ENCODE measurements at places on chromosomes 13 and 19.

GRCh38 chr13:41701676-41702075, 244.3 kb downstream of the RGCC start:
- no peak for DNase-seq

DNA sequence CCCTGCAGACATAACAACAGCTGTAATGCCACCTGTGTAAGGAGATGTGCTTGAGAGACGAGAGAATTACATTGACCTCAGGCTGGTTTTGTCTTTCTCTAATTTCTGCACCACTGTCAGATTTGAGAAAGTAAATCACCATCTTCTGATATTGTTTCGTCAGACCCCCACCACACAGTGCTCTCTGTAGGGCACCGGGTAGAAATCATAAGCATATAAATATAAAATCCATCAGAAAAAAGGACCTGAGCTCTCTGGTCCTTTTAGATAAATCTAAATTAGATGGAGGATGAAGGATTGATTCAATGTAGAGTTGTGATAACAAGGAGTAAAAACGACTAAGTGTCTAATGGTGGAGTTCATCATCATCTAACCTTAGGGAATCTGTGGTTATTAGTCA, 1981.0 kb upstream of the PRR20A start:
- no peak for DNase-seq

GRCh38 chr13:113090806-113091205, 14.8 kb upstream of the F7 start:
- no peak for DNase-seq

DNA sequence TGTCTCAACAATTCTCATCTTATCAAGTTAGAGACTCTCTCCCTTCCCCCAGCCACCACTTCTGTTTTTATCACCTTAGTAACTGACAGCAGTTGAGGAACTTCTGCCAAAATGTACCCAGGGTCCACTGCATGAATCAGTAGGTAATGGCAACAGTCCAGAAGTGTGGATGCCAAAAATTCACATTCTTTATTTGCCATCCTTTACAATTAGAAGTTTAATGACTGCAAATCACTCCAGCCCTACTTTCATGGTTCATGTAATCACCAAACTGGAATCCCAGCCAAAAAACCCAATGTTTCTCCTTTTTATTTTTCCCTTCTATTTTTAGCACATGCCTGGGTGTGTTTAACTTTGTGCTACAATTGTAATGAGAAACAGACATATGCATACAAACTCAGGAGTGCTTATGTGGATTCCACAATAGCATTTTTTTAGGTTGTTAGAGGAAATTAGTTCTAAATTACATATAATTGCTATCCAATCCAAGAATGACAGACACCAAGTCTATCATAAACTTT, 243.5 kb downstream of the RGCC start:
- DNase-seq = no peak

DNA sequence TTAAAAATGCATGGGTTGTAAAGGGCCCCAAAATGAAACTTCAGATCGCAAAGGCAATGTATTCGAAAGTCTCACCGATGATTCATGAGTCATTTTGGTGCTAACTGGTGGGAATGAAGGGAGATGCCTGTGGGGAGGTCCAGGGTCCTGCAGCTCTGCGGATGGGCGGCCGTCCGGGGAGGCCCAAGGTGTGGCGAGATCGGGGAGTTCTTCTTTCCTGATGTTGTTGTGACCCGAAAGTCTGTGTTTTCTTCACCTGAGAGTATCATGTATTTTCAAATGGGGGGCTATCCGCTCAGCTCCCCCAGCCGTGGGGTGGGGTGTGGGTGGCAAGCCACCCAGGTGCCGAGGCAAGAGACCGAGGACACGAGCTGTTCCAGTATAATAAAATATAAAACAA, 36.5 kb downstream of the TFDP1 start:
- no peak for DNase-seq

DNA sequence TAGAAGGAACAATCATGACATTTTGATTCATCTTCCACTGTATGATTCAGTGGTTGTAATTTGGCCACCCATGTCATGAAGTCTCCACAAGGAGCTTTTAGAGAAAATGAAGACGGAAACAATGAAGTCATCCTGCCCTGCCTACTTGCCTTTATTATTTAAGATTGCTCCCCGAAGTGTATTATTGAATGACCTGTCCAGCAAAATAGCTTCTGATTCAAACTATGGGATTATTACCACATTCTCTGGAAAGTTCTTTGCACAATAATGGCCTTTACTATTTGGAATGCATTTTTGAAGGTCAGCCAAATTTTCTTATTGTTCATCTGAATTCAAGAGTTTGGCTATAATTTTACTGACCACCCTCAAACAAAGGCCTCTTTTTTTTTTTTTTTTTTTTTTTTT, 77.8 kb upstream of the RFC3 start:
- no peak for DNase-seq

DNA sequence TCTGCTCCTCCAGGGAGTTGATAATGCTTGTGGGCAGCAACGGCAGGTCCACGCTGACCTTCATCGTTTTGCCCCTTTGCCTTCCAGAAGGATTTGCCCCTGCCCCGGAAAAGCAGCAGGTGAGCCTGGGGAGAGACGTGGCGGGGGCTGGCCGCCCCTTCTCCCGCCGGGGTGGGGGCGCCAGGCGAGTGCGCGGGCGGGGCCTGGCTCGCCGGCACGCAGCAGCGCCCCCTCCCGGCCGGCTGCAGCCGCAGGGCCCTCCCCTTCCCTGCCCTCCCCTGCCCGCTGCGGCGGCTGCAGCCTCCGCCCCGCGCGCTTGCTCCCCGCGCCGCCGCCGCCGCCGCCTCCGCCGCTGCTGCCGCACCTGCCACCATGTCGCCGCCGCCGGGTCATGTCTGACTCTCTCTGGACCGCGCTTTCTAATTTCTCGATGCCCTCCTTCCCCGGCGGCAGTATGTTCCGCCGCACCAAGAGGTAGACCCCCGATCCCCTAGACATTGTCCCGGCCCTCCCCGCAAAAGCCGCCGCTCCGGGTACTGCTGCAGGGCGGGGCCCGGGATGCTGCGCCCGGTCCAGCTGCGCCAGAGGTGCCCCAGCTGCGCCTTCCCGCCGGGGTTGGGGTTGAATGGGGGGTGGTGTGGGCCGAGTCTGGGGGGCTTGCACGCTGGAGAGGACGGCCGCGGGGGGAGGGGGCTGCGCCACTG, at the start of gene MAST1:
TSS of gene MAST1 (plus strand) at position 334 of the 704 bp plus-strand sequence. CDS start at position 392, 58 bp downstream.
- no peak for DNase-seq

GRCh38 chr13:75312884-75313520, 169.0 kb downstream of the TBC1D4 start:
- DNase-seq = no peak

GRCh38 chr19:54549224-54549623, 24.4 kb upstream of the LILRA2 start:
- DNase-seq = no peak

DNA sequence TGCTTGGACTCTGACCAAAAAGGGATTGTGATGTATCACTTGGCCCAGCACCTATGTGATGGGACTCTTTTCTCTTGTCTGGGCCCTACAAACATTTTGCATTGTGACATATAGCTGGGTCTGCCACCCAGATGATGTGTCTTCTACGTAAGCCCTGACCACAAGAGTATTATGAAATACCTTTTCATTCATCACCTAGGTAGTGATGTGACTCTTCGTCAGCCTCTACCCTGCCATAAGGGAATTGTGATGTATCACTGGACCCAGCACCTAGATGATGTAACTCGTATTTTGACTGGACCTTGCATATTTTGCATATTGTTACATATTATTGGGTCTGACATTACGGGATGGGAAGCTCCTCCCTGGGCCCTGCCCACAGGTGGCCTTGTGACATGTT, 29.7 kb upstream of the ZNF681 start:
- no peak for DNase-seq

- no peak for DNase-seq
Measured at GRCh38 chr13:34247596-34247995, 429.6 kb downstream of the RFC3 start.

DNA sequence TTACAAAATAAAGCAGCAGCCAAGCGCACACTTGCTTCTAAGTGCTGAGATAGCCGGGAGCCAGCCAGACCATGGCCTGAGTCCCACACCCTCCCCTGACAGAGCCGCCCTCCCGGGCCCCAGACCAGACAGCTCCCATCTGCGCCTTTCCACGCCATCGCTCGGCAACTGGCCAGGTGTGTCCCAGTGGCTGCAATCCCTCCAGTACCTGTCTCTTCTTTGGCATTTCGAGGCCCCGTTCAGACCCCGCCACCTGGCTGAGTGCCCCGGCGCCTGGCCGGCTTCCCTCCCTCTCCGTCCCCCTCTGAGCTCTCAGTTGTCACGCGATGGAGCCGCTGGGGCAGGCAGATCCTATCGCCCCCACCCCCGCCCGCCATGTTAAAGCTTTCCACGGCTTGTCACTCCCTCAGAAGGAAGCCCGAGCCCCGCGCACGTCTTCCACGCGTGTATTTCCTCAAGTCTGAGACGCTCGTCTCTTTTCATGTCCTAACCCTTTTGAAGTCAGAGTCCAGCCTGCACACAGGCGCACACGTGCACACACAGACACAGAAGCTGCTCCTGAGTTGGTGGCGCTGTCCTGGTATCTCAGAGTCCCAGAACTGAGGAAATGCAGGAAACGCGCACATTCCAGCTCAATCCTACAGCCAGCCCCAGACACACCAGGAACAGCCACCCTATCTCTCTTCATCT, 7.9 kb downstream of the MLLT1 start:
- no peak for DNase-seq

DNA sequence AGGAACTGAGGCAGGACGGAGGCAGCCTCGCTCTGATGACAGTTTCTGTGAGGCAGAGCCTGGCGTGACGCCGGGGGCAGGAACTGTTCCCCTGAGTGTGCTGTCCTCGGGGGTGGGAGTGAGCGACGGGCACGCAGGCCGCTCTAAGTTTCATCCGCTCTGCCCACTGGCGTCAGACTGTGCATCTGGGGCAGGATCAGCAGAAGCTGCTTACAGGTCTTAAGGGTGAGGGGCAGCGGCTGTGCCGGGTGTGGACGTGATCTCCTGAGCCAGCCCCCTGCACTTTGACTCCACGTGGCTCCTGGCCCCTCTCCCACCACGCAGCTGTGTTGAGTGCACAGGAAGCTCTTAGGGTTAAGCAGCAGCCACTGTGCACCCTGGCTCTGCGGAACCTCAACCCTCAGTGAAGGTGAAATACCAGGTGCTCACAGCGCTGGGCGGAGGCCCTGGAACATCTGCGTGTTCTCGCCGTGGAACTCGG, 1.5 kb downstream of the GRK1 start:
- DNase-seq = no peak

DNA sequence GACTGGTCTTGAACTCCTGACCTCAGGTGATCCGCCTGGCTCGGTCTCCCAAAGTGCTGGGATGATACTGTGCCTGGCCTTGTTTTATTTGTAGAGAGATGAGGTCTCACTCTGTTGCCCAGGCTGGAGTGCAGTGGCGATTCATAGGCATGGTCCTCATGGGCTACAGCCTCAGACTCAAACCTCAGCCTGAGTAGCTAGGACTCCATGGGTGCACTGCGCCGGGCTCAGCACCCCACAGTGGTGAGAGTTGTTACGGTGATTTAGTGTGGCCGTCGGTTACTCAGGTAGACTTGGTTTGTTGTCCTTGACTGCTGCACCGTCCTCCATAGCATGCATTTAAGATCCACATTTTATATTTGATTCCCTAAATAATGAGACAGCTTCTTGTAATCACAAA, 80.7 kb downstream of the SLC6A16 start:
- DNase-seq = no peak

GRCh38 chr13:27200413-27201070, 28.9 kb upstream of the USP12 start:
- DNase-seq = no peak

DNA sequence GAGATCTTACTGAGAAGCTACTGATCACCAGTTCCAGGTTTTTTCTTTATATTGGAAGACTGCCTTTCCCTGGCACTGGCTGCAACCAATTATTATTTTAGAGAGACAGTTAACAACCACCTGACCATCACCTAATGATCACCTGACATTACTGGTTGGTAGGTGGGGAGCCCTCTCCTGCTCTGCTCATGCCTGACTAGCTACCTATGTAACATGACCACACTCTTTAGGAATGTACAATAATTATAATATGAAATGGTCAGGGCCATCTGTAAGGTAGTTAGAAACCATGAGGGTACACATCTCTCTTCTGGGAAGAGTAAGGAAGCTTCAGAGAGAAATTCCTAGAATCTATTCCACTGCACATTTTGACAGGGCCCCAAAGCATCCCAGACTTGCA, 59.0 kb upstream of the SCEL start:
- DNase-seq = no peak

DNA sequence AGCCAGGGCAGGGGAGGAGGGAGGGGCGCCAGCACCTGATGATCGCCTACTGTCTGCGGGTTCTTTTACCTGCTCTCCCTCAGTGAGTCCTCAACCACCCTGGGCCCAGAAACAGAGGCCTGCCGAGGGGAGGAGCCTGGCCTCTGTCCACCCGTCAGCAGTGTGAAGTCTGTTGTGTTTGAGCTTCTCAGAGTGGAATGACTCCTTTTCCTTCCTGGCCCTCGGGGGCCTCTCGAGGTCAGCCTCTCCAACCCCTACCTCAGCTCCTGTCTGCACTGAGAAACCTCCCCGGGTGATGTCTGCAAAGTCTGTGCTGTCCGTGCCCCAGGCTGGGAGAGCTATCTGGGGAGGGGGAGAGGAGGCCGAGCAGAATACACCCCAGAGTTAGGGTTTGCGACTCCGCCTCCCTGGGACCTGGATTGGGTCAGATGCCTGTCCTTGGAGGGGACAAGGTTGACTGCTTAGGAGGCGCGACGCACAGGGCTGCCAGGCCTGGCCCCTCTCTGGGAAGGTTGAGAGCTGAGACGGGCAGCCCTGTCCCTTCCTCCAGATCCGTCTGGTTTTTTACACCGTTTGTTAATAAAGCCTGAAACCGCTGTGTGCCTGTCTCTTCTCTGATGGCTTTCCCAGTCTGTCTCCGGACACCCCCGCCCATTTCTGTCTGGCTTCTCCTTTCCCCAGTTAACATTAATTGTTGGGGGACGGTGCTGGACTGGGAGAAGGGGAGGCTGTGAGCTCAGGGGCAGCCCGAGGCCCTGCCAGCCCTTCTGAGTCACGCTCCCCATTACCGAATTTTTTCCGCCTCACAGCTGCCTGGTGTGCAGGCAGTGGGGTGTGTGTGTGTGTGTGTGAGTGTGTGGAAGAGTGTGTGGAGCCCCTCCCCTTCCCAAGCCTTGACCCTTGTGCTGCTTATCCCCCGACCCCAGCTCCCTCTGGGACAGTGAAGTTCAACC, 989 bp upstream of the SSC5D start:
- peak; percentile 21 for DNase-seq

- no peak for DNase-seq
Measured at GRCh38 chr13:52454459-52454819, 839 bp upstream of the CKAP2 start.

- DNase-seq = no peak
Measured at GRCh38 chr13:20206698-20207235, 14.0 kb upstream of the GJB2 start.

DNA sequence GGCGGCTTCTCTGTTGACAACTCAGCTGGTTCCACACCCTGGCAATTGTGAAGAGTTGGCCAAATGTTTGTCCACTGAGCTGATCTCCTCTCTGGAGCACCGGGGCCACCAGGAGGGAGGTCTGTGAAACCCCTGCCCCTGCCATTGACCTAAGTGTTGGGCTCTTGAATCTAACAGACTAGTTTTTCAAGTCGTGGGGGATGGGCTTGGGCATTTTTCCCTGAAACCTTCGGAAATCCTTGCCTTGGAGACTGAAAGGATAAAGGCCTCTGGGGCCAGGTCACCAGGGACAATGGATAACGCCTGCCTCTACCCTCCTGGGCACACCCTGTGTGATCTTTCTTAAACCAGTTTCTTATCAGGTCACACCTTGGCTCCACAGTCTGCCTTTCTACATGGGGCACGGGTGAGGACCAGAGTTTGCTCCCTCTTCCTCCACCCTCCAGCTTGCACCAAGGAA, 881 bp downstream of the GEMIN7 start:
- DNase-seq = no peak

- no peak for DNase-seq
Measured at GRCh38 chr13:77702366-77702765, 4.9 kb downstream of the SLAIN1 start.

- no peak for DNase-seq
Measured at GRCh38 chr19:14159059-14159458, 22.7 kb upstream of the ASF1B start.
